Stimulated activated CD8-positive, alpha-beta memory T cell treated with anti-CD3 and anti-CD28 coated beads, Interleukin-7, amount 100 ng/mL, for 1 hour (primary cell): ENCODE measurements at places on chromosomes 6 and 20.

GRCh38 chr20:57411406-57412283, 20.4 kb downstream of the RBM38 start:
- no peak for DNase-seq

GRCh38 chr6:134111062-134111677, 58.7 kb upstream of the SLC2A12 start:
- DNase-seq = no peak

DNA sequence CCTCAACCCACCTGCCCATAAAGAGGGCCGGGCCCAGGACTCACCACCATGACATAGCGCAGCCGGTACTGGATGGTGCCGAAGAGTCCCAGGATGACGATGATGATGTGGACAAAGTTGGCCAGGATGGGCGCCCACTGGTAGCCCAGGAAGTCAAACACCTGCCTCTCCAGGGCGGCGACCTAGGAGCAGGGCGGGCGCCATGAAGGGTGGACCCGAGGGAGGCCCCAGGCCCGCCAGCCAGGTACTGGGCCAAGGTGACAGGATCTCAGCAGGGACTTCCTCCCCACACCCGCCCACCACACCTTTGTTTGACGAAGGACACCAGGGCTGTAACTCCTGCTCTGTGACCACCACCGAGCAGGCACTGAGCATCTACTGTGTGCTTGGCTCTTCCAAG, 4.4 kb downstream of the NKAIN4 start:
- no peak for DNase-seq

- no peak for DNase-seq
Observed at GRCh38 chr6:84546427-84546914, 217.9 kb downstream of the TBX18 start.

DNA sequence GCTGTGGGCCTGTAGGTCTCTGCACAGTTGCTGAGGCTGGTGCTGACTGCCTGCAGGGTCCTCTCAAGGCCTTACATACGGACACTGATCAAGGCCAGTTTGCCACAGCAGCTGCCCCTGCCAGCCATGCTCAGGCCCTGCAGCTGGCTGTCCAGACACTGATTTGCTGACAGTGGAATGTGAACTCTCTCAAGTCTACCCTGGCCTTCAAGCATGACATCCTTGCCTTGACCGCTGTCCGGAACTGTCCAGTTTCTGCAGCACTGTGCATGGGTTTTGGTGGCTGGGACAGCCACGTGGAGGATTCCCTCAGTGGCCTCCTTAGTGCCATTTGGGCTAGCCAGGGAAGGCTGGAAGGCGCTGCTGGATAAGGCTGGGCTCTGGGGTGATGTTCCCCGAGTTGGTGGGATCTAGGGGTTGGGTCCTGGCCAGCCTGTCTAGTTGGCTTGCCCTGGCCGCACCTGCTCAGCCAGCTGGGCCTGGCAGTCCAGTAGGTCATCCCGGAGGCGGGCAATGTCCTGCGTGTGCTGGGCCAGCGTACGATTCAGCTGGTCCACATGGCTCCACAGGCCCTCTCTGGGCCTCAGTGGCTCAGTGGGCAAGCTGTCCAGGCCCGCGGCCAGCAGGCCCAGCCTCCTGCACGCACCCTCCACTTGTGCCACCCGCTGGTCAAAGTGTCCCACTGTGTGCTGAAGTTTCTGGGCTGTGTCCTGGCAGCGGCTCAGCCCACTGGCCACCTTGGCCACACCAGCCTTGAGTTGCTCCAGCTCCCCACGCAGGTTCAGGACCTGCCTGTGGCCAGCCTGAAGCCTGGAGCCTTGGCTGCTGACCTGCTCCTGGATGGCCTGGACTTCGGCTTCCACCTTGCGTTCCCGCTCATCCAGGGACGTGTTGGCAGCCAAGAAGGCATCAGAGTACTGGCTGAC, 5.5 kb downstream of the EMILIN3 start:
- no peak for DNase-seq

DNA sequence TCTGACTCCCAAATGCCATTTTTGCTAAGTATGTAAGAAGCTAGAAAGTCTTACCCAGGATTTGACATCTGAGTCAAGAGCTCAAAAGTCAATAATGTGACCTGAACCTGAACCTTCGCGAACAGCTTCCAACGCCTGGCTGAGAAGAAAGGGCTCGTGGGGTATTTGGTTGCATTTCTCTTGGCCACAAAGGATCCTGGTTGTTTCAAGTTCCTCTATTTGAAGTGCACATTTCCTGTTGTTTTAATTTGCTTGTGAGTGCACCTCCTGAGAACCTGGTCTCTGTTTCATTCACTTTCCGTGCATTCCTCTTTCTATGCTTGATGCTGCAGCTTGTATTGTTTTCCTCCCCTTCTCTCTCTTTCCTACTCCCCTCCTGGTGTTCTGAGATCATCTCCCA, 212.5 kb downstream of the FOXA2 start:
- no peak for DNase-seq

DNA sequence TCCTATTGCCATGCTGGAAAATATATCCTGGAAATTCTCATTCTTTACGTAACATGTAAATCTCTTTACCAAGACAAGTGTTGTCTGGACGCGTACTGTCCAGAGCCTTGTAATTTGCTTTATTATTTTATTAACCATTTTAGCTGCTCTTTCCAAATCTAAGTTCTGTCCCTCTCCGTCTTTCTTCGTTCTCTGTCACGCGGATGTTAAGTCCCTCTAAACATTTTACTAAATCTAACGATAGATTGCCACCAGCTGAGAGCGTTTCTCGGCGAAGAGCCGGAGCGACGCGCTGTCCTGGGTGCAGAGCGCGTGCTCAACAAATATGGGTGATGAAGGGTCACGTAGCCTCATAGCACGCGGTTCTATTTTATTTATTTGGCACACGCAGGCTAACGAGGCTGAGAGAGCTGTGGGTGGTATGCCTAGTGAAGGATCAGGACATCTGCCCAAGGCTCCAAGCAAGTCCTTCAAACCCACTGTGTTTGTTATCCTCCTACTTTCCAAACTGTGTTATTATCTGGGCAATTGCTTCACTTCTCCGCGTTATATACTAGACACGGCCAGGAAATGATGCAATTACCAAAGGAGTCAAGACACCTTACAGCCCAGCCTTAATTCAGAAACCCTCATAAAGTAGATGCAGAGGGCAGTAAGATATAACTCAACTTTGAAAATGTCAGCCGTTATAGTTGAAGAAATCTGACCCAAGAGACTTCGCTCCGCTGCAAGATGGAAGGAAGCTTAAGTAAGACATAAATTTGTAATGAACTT, 10.0 kb upstream of the NCOA7 start:
- DNase-seq = no peak
